ENCODE measurements at places on chromosomes 3 and 15.

- no peak for DNase-seq
Measured at GRCh38 chr3:152720951-152721718, 113.8 kb upstream of the P2RY1 start.

- DNase-seq, result no peak
Measured at GRCh38 chr15:30999729-31000128, 8.3 kb upstream of the MTMR10 start.

GRCh38 chr3:33016846-33017405 lies 65.5 kb downstream of the CCR4 start:
- DNase-seq, result no peak

DNA sequence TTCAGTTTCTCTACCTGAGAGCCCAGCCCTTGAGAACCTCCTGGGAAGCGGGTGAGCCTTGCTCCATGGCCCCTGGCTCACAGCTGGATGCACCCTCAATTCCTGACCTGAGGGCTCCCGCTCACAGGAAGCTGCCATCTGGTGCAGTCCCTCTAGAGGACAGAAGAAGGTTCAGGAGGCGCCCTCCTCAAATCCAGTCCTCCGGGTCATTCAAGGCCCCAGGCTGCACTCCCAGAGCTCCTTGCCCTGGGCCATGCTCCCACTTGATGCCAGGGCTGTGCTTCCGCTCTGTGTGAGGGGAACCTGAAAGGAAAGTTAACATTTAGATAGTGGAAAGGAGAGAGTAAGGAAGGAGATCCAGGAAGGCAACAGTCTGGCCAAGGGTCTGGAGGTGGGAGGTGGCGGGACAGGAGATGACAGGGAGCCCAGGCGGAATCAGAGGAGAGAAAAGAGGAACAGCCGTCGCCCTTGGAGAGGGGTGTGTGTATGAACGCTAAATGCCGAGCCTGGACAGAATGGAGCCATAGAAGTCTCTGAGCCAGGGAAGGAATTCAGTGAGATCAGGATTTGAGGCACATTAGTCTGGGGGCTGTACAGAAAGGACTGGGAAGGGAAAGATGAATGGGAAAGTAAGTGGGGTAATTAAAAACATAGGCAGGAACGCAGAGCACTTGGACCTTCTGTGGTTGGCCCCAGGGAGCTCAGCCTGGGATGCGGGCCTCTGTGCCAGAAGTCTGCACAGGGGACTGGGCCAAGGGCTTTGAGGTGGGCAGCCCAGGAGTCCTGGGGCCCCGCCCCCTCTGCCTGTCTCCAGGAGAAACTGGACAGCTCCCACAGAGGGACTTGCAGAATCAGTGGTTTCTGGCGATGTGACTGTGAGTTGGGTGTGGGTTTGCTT lies 26.1 kb downstream of the TBC1D21 start:
- no peak for DNase-seq

DNA sequence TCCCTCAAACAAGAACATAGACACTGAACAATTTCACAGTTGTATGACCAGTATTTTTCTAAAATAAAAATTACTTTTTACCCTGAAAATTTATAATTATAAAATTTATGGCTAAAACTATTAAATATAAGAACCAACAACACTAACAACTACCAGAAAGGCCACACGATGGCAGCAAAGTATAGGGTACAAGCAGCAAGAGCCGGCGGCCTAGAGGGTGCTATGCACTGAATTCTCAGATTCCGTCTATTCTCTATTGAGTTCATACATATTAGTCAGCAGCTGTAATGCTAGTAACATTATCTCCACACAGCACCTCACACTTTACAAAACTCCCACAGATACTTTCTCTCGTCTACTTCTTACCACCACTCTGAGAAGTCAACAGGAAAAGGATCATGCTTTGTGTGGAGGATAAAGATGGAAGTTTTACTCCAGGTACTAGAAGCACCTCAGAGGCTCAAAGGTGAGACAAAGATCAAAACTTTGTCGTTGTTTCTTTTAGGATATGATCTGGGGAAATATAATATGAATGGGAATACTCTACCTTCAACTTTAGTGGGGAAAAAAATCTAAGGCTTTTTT lies 160.5 kb downstream of the FGF12 start:
- DNase-seq, result no peak

Measured in activated naive CD4-positive, alpha-beta T cell (primary cell).